ENCODE measurements at places on chromosomes 3 and 15. TPM values are rescaled to one million over a fixed set of nuclear protein-coding genes. Genes with fewer than 3 reads are reported as not detected.

- DNase-seq: no peak
Measured at GRCh38 chr15:34699968-34700640, 54.7 kb downstream of the GJD2 start.

- no peak for DNase-seq
Measured at GRCh38 chr3:4900298-4900697, 78.9 kb upstream of the BHLHE40 start.

GRCh38 chr3:17179381-17180205 lies 294.8 kb downstream of the PLCL2 start:
- DNase-seq: no peak

- DNase-seq: no peak
Measured at GRCh38 chr3:14475621-14476020, 64.5 kb downstream of the GRIP2 start.

DNA sequence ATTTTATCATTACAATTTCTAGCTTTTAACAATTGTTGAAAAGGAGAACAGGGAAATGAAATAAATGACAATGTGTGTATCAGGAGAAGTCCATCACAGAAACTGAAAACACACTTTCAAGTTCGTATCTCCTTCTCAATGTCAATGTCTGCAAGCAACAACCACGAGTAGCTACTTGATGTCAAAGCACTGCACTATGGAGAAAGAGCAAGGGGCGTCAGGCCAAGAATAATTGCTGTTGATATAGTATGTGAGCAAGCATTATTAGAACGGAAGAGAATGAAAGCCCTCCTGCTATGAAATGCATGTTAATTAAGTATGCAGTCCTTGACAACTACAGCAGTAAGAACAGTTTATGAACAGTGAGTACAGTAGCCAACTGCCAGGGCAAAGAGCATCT lies 1250.1 kb downstream of the ZPLD1 start:
- DNase-seq: no peak

DNA sequence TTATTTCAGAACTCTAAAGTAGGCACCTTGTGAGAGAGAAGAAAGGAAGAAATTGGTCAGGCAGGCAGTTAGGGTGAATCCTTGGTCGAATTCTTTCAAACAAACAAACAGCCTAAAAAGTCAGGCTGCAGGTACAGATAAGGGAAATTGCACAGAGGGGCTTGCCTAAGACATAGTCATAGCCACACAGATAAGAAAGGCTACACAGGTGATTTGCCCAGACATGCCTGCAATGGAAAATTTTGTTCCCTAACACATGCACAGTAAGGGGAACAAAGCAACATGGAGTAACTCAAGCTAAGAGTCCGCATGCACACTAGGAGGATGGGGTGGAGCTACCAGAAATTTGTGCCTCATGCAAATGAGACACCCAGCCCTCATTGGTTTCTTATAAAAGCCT lies 91.4 kb upstream of the TUSC7 start:
- no peak for DNase-seq

GRCh38 chr15:38040615-38041014 lies 106.2 kb downstream of the TMCO5A start:
- no peak for DNase-seq

The SLC26A6 gene
- polyA plus RNA-seq: 29.0 TPM

The ATP13A5 gene
- polyA plus RNA-seq: 0.06 TPM

The CERS3 gene
- polyA plus RNA-seq: 0.26 TPM

Data from renal cortex interstitium (tissue), 15 donors.